ENCODE measurements at places on chromosomes 5 and 9. TPM values are rescaled to one million over a fixed set of nuclear protein-coding genes. Genes with fewer than 3 reads are reported as not detected.

Gene ANXA1
- total RNA-seq, result 602 TPM

Gene NEURL1B
- 0.47 TPM for total RNA-seq

Gene SMIM33
- total RNA-seq, result not detected

Gene CDX1
- not detected for total RNA-seq

Gene QRFP
- total RNA-seq, result not detected

Gene NEUROG1
- not detected for total RNA-seq

Gene TEX53
- not detected for total RNA-seq

Gene NR6A1
- 0.26 TPM for total RNA-seq

Measured in bronchial smooth muscle cell (primary cell).